NCI-H524 treated with DMSO at 0.1 percent for 48 hours (cell line): ENCODE measurements at places on chromosomes 6 and 20.

DNA sequence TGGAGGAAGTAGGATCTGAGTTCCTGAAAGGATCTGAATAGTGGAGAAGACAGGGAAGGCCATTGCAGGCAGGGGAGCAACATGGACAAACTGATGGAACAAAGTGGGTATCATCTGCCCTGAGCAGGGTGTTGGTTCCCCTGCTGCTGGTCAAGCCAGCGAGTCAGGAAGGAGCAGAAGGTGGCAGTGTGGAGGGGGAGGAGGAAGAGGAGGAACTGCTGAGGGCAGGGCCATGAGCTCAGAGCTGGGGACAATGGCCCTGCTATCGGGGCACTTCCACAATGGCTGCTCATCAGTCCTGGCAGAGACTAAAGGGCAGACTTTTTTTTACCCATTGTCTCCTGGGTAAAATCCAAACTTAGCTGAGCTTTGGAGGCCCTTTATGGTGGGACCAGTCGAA lies 13.6 kb downstream of the CNBD2 start:
- DNase-seq, result no peak

DNA sequence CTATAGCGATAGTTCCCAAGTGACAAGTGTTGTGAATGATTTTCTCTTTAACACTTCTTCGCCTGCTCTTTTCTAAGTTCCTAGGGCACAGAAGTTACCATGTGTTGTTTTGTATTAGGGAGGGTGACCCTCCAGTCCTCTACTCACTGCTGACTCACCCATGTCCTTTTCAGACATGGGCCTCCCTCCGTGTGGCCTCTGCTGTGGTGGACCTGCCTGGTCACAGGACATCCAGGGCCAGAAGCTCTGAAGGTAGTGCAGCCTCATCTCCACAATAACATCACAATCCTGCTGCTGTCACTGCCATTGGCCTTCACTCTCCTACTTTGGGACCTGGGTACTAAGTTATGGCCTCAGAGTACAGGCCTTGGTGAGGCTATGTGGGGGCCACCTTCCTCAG lies 87.1 kb upstream of the TNFAIP3 start:
- DNase-seq, result no peak

DNA sequence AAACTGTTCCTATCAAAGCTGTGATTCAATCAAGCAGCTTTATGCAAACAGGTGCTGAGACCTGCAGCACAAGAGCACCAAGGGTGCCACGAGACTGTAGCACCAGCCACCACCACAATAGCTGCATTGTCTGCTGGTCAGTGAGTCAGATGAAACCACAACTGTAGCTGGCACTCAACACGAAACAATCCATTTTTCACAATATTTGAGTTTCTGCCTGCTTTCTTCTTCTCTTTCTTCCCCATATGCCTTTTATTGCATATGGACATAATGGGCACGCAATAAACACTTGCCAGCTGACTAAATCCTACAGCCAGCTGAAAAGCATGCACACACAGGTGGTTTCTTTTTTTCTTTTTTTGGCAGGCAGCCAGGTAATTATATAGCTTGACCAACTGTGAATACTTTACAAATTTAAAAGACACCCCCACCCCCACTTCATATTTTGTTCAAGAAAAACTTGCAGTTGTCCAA lies 16.6 kb downstream of the SLC2A12 start:
- DNase-seq, result no peak

GRCh38 chr20:38300438-38300837 lies 3.5 kb upstream of the BPI start:
- no peak for DNase-seq

- DNase-seq, result no peak
Observed at GRCh38 chr6:131460614-131461000, 112.4 kb upstream of the ARG1 start.

DNA sequence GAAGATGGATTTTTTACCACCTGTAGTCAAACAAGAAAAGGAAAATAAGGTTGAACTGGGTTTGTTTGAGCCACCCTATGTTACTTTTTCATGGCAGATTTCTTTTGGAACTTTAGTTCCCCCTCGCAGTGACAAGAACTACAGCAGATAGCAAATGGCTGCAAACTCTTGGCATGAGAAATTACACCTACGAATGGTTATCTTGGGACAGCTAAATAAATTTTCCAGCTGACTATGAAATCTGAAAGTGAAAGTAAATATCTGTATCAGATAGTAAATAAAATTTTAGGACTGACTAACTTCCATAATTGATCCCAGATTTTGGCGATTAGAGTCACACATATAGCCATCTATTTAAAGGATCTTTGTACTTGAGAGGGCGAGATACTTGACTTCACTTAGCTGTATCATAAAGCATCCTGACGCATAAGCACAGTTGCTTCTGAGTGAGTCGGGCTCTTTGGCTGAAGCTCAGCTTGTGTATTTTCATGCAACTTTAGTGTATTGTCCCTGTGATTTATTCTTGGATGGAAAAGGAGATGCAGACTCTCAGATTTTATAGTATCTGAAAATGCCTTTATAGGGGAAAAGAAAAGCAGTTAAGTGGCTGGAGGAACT lies 125.3 kb upstream of the B3GAT2 start:
- no peak for DNase-seq

DNA sequence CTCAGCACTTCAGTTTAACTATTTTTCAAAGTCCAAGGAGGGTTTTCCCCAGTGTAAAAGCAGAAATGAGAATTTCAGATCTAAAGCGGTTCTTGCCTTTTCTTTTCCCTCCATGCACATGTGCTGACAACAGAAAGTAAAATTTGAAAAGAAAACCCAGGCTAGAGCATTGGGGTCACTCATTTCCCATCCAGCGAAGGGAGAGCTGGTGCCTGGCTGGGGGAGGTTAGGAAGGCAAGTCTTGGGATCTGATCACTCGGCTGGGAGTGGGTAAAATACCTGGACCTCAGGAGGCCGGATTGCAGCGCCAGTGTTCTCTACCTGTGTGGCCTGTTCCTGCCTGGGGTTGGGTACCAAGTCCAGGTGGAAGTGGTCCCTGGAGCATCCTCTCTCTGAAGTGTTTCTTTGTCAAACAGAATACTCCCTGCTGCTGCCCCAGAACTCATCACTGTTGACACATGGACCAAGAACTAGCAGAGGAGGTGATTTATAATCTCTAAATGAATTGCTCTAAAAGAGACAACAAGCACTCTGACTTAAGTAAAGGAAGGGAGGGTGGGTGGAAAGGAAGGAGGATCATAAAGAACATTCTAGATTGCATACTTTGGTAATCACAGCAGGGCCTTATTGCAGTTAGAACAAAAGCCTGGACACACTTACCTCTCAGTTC lies 136.0 kb downstream of the MTHFD1L start:
- DNase-seq, result no peak

- no peak for DNase-seq
Observed at GRCh38 chr6:53795340-53795701, 516 bp downstream of the LRRC1 start.

DNA sequence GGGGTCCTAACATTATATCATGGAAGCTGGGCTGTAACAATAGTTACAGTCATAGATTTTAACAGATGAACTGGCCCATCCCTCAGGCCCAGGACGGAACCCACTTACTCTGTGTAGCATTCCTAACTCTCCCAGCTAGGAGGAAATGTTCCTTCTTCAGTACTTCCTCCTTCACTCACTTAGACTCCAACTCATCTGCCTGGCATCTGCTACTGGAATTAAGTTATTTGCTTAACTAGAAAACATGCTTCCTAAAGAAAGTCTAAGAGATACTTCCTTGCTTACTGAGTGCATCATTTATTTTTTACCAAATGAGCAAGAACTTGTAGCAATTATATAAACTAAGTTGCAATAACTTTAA lies 20.5 kb downstream of the GCLC start:
- DNase-seq, result no peak

DNA sequence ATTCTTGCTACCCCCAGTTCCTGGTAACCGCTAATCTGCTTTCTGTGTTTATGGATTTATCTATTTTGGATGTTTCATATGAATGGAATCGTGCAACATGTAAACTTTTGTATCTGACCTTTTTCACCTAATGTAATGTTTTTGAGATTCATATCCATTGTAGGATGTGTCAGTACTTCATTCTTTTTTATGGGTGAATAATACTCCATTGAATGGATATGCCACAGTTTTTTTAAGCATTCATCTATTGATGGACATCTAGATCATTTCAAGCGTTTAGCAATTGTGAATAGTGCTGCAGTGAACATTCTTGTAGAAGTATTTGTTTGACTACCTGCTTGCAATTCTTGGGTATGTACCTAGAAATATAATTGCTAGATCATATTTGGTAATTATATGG lies 13.0 kb downstream of the KDM1B start:
- DNase-seq, result no peak

- DNase-seq, result no peak
Observed at GRCh38 chr20:19886661-19887288, 128.7 kb downstream of the RIN2 start.

GRCh38 chr6:148329596-148330381 lies 12.8 kb upstream of the SASH1 start:
- no peak for DNase-seq

- no peak for DNase-seq
Observed at GRCh38 chr20:50758992-50759391, 27.6 kb downstream of the PARD6B start.

GRCh38 chr6:75418233-75418632 lies 75.4 kb downstream of the FILIP1 start:
- no peak for DNase-seq

DNA sequence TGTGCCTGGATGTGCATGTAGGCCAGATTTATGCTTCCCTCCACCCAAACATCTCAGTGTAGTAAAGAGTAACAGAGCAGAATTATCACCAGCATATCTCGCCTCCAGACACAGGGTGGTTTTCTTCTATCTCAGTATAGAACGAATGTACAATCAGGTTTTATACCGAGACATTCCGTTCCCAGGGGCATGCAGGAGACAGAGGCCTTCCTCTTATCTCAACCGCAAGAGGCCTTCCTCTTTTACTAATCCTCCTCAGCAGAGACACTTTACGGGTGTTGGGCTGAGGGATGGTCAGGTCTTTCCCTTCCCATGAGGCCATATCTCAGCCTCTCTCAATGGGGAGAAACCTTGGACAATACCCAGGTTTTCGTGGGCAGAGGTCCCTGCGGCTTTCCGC lies 36.4 kb upstream of the MC3R start:
- no peak for DNase-seq
